ENCODE measurements at places on chromosomes 4 and X. TPM values are rescaled to one million over a fixed set of nuclear protein-coding genes. Genes with fewer than 3 reads are reported as not detected.

CXCL11 gene
- not detected for total RNA-seq

HNRNPH2 gene
- total RNA-seq: 71.8 TPM

CNGA2 gene
- not detected for total RNA-seq

MTMR8 gene
- total RNA-seq: not detected

IBSP gene
- total RNA-seq: 0.19 TPM

TBC1D14 gene
- 16.7 TPM for total RNA-seq

MRPL1 gene
- 42.4 TPM for total RNA-seq

GSX2 gene
- total RNA-seq: not detected

VCX3A gene
- not detected for total RNA-seq

CHRDL1 gene
- total RNA-seq: 0.89 TPM

PLXNA3 gene
- 0.47 TPM for total RNA-seq

TEX13D gene
- not detected for total RNA-seq

RNF212 gene
- total RNA-seq: not detected

GRCh38 chrX:148185631-148186030 is 204.5 kb downstream of the FMR1NB start:
- H3K27me3 ChIP-seq: no peaks in the 10 kb centered on the region
- no peak overlapping the region for H3K4me3 ChIP-seq
- DNase-seq: no peak
- H3K36me3 ChIP-seq: no peaks in the 10 kb centered on the region
- no peak overlapping the region for H3K27ac ChIP-seq

- no peak overlapping the region for H3K27ac ChIP-seq
- H3K4me3 ChIP-seq: no peak overlapping the region
- H3K4me1 ChIP-seq: no peaks in the 10 kb centered on the region
Observed at GRCh38 chr4:40357738-40358137, 22.6 kb downstream of the CHRNA9 start.

DNA sequence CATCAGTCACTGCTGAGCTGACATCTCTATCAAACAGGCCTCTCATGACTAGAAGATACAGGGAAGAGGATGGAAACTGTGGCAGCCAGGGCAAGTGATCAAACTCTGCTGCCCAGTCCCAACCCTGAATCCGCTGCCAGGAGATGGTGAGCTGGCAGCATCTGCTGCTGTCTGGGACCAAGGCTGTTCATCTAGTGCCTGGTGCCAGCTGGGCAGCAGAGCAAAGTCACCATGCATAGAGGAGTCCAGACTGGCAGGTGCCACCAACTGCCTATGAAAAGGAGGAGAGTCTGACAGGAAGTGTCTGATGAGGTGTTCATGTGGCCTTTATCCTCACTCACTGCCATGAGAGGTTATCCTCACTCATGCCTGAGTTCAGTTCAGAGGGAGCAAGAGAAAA is 518.9 kb downstream of the MID1IP1 start:
- H3K4me1 ChIP-seq: no peaks in the 10 kb centered on the region
- no peak overlapping the region for H3K4me3 ChIP-seq
- no peaks in the 10 kb centered on the region for H3K36me3 ChIP-seq

- no peaks in the 10 kb centered on the region for H3K27me3 ChIP-seq
- H3K36me3 ChIP-seq: no peaks in the 10 kb centered on the region
- peak; percentile 5 for DNase-seq
- H3K4me3 ChIP-seq: no peak overlapping the region
- H3K27ac ChIP-seq: no peak overlapping the region
Observed at GRCh38 chrX:30659421-30659820, 6.2 kb downstream of the GK start.

DNA sequence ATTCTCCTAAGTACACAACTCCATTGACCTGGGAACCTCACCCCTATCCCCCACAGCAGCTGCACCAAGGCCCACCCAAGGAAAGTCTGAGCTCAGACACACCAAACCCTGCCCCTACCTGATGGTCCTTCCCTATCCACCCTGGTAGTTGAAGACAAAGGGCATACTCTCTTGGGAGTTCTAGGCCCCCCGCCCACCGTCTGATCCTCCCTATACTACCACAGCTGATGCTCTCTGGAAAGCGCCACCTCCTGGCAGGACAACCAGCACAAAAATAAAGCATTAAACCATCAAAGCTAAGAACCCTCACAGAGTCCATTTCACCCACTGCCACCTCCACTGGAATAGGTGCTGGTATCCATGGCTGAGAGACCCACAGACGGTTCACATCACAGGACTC is 83.6 kb downstream of the ANAPC10 start:
- no peak overlapping the region for H3K4me3 ChIP-seq
- no peaks in the 10 kb centered on the region for H3K36me3 ChIP-seq
- no peak overlapping the region for H3K27ac ChIP-seq
- peaks cover 25% of the 10 kb centered on the region for H3K4me1 ChIP-seq

DNA sequence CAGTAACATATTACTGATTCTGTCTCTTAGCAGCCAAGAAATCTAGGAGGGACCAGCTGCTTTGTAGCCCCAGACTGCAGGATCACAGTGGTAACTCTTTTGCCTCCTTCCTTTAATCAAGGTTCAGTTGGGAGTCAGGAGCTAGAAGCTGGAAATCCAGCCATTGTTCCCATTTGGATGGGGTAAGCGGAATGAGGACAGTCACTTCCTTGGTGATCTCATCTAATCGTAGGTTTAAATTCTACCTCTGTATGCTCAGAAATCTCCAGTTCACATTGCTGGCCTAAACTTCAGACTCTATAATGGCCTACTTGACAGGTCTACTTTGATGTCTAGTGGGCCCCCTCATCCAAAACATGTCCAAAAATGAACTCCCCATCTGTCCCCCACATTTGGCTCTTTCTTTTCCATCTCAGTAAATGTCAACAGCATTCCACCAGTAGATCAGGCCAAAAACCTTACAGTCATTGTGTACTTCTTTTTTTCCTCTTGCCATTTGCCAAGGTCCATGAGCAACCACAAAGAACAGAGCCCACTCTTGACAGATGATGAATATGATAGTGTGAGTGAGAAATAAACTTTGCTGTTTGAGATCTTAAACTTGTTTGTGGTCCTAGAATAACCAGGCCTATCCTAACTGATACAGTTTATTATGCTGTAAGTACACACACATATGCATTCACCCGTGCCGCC is 40.1 kb downstream of the WWC2 start:
- peaks cover 16% of the 10 kb centered on the region for H3K36me3 ChIP-seq
- H3K27ac ChIP-seq: peak overlapping the region; percentile 92
- DNase-seq: peak; percentile 54
- H3K27me3 ChIP-seq: no peaks in the 10 kb centered on the region
- no peak overlapping the region for H3K4me3 ChIP-seq

DNA sequence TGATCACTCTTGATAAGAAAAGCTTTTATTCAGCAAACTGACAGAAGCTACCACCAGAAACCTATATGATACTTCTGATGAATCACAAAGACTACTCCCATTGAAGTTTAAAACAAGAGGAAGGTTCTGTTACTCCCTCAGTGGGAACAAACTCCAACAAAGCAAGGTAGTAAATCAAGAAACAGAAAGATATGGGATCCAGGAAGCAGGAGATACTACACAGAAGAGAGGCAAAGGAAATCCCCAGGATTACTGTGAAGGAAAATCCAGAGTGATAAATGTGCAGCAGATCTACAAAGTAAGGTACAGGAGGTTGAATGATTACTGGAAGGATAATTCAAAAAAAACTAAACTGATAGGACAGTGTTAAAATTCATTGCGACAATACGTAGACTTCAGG is 222.4 kb downstream of the HHIP start:
- no peak overlapping the region for H3K4me3 ChIP-seq
- H3K36me3 ChIP-seq: no peaks in the 10 kb centered on the region
- H3K27ac ChIP-seq: no peak overlapping the region
- no peaks in the 10 kb centered on the region for H3K4me1 ChIP-seq
- DNase-seq: no peak

- H3K4me3 ChIP-seq: no peak overlapping the region
- H3K27ac ChIP-seq: no peak overlapping the region
- no peaks in the 10 kb centered on the region for H3K27me3 ChIP-seq
Observed at GRCh38 chr4:86660401-86660800, 66.3 kb downstream of the PTPN13 start.

DNA sequence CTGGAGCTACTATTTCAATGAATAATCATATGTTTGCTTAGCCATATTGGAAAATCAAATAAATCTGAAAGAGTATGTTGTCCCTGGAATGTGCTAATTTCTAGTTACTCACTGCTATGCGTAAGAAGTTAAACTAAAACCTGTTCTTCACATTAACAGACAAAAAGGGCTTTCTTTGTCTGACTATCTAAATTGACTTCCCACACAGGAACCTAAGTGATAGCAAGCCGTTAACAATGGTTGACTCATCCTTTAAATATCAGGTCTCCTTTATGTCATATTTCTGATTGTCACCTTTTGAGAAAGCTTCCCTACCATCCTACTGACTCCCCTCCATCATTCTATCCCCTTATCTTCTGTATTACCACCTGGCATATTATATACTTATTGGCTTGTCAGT is 81.4 kb downstream of the AMELX start:
- H3K36me3 ChIP-seq: no peaks in the 10 kb centered on the region
- no peak for DNase-seq
- no peaks in the 10 kb centered on the region for H3K4me1 ChIP-seq
- H3K4me3 ChIP-seq: no peak overlapping the region
- no peak overlapping the region for H3K27ac ChIP-seq
- no peaks in the 10 kb centered on the region for H3K27me3 ChIP-seq

DNA sequence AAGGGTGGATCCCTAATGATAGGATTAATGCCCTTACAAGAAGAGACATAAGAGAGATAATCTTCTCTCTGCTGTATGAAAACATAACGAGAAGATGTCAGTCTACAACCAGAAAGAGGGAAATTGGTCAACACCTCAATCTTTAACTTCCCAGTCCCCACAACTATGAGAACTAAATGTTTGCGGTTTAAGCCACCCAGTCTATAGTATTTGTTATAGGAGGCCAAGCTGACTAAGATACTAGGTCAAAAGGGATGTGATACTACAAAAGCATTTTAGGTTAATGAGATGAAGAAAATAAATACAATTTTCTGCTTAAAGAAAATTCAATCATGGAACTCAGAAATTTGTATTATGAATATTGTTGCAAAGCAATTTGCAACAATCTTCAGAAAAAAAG is 55.4 kb upstream of the LHFPL1 start:
- no peaks in the 10 kb centered on the region for H3K36me3 ChIP-seq
- DNase-seq: no peak
- no peaks in the 10 kb centered on the region for H3K27me3 ChIP-seq
- H3K4me1 ChIP-seq: no peaks in the 10 kb centered on the region

- H3K27ac ChIP-seq: no peak overlapping the region
- no peaks in the 10 kb centered on the region for H3K36me3 ChIP-seq
- no peaks in the 10 kb centered on the region for H3K4me1 ChIP-seq
- H3K27me3 ChIP-seq: peaks cover 17% of the 10 kb centered on the region
Observed at GRCh38 chr4:81465406-81466340, 6.0 kb downstream of the RASGEF1B start.

GRCh38 chr4:36921476-36922216 is 322.9 kb upstream of the NWD2 start:
- H3K27me3 ChIP-seq: no peaks in the 10 kb centered on the region
- DNase-seq: no peak
- H3K36me3 ChIP-seq: no peaks in the 10 kb centered on the region

- no peak overlapping the region for H3K27ac ChIP-seq
- H3K36me3 ChIP-seq: peaks cover 16% of the 10 kb centered on the region
- no peaks in the 10 kb centered on the region for H3K27me3 ChIP-seq
- no peaks in the 10 kb centered on the region for H3K4me1 ChIP-seq
- H3K4me3 ChIP-seq: no peak overlapping the region
- no peak for DNase-seq
Observed at GRCh38 chr4:1218634-1219565, 30.0 kb downstream of the CTBP1 start.

- no peak overlapping the region for H3K4me3 ChIP-seq
- H3K4me1 ChIP-seq: peaks cover 26% of the 10 kb centered on the region
- no peaks in the 10 kb centered on the region for H3K36me3 ChIP-seq
Observed at GRCh38 chrX:136163689-136164088, 16.4 kb downstream of the FHL1 start.

DNA sequence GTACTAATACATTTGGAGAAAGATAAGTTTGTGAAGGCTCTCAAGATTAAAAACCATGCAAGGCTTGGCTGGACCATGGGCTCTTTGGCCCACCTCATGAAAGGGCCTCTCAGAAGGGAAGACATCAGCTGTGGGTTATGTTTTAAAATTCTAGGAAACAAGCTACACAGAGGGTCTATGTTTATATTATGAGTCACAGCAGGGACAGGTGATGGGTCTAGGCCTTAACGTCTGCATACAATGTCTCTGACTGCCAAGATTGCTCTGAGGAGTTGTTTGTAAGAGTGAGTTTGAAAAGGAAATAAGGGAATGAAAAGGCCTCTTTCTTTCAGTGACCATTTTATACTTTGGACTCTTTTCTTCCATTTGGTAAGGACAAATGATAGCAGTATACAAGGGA is 77.0 kb upstream of the ARMCX2 start:
- H3K27me3 ChIP-seq: no peaks in the 10 kb centered on the region
- no peaks in the 10 kb centered on the region for H3K4me1 ChIP-seq
- H3K36me3 ChIP-seq: no peaks in the 10 kb centered on the region
- H3K27ac ChIP-seq: no peak overlapping the region

- H3K36me3 ChIP-seq: no peaks in the 10 kb centered on the region
- no peaks in the 10 kb centered on the region for H3K4me1 ChIP-seq
- no peaks in the 10 kb centered on the region for H3K27me3 ChIP-seq
- H3K4me3 ChIP-seq: no peak overlapping the region
Observed at GRCh38 chr4:36990128-36990872, 254.2 kb upstream of the NWD2 start.

DNA sequence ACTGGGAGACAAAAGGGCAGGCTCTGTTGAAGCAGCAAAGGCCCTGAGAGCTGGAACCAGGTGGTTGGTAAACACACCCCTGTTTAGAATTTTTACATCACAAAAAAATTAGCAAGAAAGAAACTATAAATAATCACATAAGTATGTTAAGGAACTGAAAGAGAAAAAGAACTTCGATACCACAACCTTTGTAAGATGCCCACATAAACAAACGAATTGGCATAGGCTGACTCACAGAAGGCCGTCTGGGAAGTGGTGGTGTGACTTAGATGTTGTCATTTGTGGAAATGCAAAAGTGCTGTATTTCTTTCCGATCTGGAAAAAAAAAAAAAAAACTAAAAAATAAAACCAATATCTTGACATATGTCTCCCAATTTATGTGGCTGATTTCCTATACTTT is 235.1 kb downstream of the USP46 start:
- no peaks in the 10 kb centered on the region for H3K27me3 ChIP-seq
- 0 out of 2 replicates have a peak, but pooled peaks cover 6% of the 10 kb centered on the region for H3K4me1 ChIP-seq
- H3K27ac ChIP-seq: no peak overlapping the region

DNA sequence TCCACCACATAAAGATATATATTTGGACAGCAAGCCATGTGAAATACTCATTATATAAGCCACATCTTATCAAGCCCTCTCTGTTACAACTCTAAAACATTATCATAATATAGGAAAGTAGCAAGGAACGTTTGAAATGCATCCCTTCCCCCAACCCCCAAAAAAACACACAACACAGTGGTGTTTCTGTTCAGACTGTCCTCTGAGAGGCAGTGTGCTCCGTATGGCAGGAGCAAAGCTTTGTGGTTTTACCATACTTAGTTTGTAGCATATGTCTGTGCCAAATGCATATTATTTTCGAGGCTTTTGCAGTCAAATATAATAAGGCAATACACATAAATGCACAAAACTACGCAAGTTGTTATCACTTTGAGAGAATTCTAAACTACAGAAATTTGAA is 194.2 kb downstream of the RAPGEF2 start:
- H3K4me1 ChIP-seq: peaks cover 47% of the 10 kb centered on the region
- H3K27me3 ChIP-seq: no peaks in the 10 kb centered on the region
- no peak overlapping the region for H3K4me3 ChIP-seq
- peaks cover 3% of the 10 kb centered on the region for H3K36me3 ChIP-seq
- H3K27ac ChIP-seq: peak overlapping the region; percentile 60
